ENCODE measurements at places on chromosomes 4 and X.
A peak's percentile ranks its signal among the peaks of the same experiment; 100 is the strongest.

GRCh38 chrX:130887376-130887775, 15.6 kb downstream of the ENOX2 start:
- DNase-seq, result no peak

DNA sequence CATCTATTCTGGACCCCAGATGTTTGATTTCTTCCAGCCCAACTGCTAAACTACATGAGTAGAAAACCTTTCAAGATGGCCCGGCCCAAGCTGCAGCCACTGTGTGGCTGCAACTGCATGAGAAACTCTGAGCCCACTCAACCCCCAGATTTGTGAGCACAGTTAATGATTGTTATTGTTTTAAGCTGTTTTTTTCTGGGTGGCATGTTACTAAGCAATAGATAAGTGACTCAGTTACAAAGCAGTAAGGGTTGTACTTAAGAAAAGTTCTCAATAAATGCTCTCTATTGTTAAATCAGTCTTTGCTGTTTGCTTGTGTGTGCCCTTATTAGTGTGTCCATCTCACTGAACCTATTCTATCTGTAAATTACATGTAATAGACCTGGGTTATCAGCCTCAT, 51.8 kb downstream of the GC start:
- no peak for DNase-seq

GRCh38 chr4:7547368-7548040, 112.8 kb upstream of the PSAPL1 start:
- no peak for DNase-seq

DNA sequence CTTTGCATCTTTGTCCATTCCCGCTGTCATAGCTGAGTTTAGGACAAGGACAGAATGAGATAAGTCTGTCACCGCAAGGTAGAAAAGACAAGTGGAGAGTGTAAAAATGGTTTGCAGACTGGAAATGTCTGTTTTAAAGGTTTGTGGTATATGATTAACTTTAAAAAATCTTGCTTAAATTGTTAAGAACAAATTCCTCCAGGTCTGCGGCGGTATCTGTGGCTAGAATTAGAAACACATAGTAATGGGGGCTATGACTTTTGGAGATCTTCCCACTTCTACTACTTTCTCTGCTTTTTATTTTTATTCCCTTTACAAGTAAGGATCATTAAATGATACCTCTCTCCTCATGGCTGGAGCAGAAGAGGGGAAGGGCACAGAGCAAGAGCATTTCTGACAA, 92.2 kb downstream of the MID1IP1 start:
- no peak for DNase-seq

- no peak for DNase-seq
Observed at GRCh38 chr4:123777373-123777772, 380.8 kb downstream of the SPRY1 start.

GRCh38 chr4:5383191-5383980, 325.0 kb downstream of the EVC2 start:
- no peak for DNase-seq

- DNase-seq, result no peak
Observed at GRCh38 chrX:6071731-6072130, 156.9 kb downstream of the NLGN4X start.

DNA sequence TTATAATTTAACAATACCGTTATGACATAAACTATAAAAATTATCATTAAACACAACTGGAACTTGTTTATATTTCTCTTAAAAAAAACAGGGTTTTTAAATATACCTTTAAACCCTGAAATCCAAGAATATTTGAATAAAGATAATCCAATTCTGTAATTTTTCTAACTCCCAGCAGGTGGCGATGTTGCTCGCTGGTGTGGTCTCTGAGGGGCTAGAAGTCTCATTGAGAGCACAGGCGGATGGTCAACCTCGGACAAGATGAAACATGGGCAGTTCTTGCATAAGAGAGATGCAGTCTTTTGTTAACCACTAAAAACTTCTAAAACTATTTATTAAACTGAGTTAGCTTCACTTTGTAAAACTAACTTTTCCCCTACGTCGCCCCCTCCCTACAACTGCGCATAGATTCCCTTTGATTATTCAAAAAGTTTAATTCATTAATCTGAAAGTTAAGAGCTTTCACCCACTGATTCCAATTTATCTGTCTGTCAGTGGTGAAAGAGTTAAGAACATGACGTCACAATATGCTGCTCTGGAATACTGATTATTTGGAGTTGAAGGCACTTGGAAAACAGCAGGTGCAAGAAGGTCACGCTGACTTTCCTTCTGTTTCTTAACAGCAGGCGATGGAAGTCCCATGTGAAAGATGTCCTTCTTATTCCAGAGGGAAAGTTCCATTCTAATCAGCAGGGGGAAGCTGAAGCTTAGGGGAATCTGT, 29.5 kb downstream of the DMP1 start:
- peak; percentile 57 for DNase-seq

DNA sequence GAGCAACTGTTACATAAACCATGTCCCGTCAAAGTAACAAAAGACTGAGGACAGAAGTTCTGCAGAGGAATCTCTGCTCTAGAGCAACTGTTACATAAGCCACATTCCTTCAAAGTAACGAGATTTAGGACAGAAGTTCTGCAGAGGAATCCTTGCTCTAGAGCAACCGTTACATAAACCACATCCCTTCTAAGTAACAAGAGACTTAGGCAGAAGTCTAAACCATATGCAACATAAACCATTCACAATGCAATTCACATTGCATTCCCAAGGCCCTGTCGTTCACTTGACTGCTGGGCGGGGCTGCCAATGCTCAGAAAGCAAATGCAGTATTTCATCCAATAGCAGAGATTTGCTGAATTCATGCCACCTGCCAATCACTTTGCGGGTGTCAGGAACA, 124.4 kb upstream of the PUDP start:
- DNase-seq, result no peak

- no peak for DNase-seq
Observed at GRCh38 chr4:88881227-88881569, 175.8 kb downstream of the FAM13A start.

DNA sequence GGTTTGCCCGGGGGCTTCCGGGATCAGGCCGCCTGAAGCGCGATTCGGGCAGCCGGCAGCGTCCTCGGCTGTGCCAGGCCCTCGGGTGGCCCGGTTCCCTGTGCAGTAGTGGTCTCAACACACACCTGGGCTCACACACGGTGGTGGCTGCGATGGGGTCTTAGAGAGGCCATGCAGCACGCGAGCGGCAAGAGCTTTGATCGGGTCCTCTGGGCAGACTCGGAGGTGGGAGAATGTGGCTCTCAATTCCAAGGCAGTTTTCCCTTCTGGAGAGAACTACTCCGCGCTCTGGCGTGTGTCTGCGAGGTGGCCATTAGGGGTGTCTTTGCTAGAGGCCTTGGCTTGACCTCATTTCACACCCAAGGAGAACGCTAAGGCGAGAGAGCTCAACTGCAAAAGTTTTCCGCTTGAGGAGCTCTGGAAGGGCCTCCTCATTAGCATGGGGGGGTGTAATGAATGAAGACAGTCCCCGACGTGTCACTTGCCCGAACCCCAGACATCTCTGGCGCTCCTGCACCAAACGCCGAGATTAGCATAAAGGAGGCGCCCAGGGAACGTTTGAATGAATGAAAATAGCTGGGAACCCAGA, 771 bp upstream of the RBPJ start:
- DNase-seq, result no peak

DNA sequence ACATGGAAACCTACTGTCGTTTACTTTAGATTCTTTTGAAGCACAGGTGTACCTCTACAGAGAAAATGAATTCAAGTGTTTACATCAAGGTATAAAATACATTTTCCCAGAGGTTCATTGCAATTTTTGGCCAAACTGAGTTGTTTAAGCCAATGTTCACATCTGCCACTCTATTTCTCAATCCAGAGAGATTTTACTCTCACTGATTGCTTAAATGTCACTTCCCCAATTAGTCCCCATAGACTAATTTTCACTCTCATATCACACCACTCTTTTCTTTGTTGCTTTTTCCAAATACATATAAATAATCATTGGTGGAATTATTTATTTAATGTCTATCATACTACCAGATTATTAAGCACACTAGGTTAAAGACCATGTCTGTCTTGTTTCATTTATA, 271.8 kb downstream of the PPP3CA start:
- DNase-seq, result no peak

GRCh38 chr4:16066586-16067128, 17.2 kb downstream of the PROM1 start:
- DNase-seq, result no peak

DNA sequence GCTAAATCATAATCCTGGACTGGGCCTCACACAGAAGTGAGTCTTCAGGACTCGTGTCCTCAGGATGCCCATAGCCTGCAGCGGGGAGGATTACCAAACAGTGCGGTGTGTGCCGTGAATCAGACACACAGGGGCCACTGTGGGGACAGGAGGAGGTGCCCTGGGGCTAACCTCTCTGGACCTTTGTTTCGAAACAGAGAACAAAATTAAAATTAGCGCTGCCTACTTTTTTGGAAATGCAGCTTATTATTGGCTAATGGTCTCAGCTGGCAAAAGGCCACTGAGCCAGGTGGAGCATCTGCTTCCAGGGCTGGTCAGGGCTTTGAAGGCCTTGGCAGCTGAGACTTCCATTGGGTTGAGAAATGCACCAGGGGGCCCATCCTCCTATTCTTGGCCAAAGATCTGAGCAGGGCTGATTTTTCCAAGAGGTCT, 236.2 kb downstream of the EVC2 start:
- no peak for DNase-seq

DNA sequence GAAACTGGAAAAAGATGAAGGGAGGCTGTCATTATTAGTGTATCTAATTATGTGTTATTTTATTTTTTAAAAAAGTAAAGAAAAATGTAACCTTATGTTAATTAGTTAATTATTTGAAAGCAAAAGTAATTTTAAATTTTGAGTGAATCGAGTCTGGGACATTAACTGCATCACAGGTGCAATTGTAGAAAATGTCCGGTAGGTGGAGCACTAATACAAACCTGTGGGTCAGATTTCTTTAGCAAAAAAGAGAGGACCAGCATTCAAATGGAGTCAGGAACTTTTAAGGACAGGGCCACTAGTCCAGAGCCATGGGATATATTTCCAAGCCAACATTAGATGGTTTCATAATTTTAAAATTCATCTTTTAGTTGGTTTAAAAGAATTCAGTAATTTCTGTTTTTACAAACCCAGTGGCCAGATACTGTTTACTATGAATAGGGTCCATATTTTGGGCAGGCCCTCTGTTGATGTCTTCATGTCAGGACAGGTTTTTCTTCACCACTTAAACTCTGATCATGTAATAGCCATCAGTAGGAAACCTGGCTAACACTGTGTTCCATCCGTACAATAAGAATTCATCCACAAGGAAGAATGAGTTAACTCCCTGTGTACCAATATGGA, 27.2 kb downstream of the BST1 start:
- DNase-seq, result peak; percentile 17

DNA sequence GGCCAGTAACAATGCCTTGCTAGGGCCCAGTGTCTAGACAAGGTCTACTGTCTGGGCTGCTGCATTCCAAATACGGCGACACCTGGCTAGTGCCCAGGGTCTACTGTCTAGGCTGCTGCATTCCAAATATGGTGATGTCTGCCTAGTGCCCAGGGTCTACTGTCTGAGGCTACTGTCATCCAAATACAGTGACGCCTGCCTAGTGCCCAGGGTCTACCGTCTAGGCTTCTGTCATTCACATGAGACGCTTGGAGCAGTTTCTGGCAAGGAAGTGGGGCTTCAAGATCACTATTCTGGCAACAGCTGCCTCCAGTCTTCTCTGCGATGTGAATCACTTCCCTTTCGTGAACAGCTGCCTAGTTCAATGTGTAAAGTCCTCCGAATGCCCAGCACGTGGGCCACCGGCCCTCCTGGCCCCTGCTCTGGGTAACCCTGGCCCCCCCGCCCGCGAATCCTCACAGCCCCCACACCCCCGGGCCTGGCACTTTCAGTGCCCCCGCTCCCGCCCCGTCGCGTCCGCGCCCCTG, 12.7 kb downstream of the ACOX3 start:
- no peak for DNase-seq

GRCh38 chrX:105229146-105229545, 8.7 kb upstream of the TEX13A start:
- no peak for DNase-seq

GRCh38 chr4:168868044-168868781, 141.8 kb downstream of the CBR4 start:
- no peak for DNase-seq

DNA sequence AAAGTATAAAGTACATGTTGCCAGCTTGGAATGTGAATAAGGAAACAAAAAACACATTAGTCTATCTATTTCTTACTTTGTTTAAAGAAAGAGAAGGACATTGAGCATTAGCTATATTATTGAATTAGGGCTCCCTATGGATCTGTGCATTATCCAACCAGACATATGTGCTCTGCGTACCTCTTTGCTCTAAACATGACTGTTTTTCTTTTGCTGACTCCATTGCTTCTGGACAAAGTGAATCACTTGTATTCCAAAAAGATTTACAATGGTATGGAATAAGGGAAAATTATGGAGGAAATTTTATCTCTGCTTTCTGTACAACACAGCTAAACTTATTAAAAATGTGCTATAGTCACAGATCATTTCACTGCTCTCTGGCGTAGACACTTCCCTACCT, 727.8 kb upstream of the LCORL start:
- no peak for DNase-seq

DNA sequence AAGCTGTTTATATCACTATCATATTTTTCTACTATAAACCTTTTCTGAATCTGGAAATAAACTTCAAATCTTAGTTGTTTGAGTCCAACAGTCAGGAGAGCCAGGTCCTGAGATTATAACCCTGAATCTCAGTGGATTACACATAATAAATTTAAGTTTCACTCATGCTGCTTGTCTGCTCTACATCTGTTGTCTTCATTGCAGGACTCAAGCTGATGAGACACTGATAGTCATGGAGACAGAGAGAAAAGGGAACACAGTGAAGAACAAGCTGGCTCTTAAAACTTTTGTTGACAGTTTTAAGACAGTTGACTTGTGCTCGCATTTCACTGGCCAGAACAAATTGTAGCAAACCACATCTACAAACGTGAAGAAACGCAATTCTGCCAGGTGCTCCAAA, 327.0 kb upstream of the CTSO start:
- no peak for DNase-seq

- no peak for DNase-seq
Observed at GRCh38 chr4:112284166-112284565, 1.5 kb downstream of the TIFA start.

GRCh38 chr4:74583757-74584156, 138.8 kb downstream of the AREG start:
- DNase-seq, result no peak

DNA sequence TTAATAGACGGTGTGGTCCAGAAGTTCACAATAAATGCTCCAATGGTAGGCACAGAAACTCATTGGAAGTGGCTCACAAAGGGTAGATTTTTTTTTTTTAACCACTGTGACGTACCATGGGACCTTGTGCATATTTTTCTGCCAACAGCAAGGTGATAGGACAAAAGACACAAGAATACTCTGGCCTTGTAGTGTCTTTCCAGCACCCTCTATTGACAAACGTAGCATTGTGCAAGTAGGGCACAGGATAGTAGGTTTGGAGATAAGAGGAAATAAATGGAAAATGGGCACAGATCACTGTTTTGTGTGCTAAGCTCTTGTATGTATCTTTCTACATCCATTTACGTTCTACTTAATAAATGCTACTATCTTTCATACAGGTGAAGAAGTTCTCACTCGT, 2054.9 kb downstream of the PCDH7 start:
- no peak for DNase-seq

GRCh38 chr4:40550948-40551462, 78.7 kb downstream of the RBM47 start:
- no peak for DNase-seq

GRCh38 chr4:108261026-108261425, 92.3 kb upstream of the LEF1 start:
- DNase-seq, result no peak

GRCh38 chrX:43964936-43965335, 8.3 kb downstream of the NDP start:
- no peak for DNase-seq

All from smooth muscle cell of the brain vasculature (primary cell).